Progenitor cell of endocrine pancreas (in vitro differentiated cells): ENCODE measurements at places on chromosomes 13 and 19.
A peak's percentile ranks its signal among the peaks of the same experiment; 100 is the strongest.

DNA sequence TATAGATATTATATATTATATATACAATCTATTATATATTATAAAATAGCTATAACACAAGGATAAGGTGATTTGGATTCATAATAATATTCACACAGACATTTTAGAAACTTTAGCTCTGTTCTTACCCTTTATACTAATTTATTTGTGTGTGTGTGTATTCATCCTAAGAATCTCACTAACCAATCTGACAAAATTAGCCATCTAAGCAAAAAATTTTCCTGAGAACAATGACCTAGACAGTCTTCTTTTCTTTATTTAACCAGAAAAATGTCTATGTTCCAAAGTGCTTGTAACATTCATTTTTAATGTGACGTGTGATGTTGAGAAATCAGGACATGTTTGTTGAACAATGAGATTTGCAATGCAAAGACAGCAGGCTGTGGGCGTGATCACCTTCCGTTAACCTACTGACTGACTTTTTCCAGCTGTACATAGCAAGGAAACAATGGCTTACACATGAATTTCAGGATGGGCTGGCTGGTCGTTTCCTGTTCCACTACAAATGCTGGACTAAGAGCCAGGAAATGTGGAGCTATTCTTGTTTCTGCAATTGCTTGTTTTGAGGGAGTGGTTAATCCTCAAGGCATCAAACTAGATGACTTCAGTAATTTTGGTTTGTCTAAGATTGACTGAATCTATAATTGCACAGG lies 634.6 kb upstream of the ARGLU1 start:
- DNase-seq, result no peak

GRCh38 chr13:91574766-91575165 lies 176.3 kb downstream of the GPC5 start:
- DNase-seq, result no peak

DNA sequence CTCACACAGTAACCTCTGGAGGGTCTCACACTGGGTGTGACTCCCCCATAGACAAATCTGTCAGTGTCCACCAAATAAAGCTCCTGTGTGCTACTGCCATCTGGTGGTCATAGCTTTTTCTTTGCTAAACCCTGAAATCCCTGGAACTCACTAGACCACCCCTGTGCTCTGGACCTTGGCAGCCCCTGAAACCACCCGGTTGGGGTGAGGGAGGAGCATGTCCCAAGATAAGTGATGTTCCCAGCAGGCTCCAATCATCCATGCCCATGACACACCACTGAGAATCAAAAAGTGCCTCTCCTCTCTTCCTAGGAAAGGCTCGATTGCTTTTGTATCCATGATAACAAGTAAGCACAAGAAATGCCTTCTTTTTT lies 6.5 kb upstream of the HSD17B14 start:
- DNase-seq, result peak; percentile 37

DNA sequence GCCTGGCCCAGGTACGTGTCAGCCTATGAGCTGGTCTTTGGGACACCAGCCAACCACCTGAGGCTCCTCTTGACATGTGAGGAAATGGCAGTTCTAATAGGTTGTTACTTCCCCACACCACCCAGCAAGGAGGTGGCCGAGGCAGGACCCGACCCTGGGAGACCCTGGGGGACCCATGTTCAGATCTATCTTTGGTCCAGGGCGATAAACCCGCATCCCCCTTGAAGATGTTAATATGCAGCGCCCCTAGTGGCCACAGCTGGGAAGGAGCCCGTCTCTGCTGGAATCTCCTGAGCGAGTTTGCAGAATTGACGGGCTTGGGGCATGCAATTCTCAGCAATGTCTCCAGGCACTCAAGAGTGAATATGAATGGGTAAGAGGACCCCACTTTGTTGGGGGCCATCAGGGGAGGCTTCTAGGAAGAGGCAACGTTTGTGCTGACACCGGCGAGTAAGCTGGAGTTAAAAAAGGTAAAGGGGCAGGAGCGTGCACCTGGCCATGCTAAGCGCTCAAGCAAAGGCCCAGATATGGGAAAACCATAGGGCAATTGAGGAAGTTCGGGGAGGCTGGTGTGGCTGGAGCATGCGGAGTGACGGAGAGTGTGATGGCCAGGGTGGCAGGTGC lies 1.5 kb upstream of the MYO1F start:
- DNase-seq, result peak; percentile 65

DNA sequence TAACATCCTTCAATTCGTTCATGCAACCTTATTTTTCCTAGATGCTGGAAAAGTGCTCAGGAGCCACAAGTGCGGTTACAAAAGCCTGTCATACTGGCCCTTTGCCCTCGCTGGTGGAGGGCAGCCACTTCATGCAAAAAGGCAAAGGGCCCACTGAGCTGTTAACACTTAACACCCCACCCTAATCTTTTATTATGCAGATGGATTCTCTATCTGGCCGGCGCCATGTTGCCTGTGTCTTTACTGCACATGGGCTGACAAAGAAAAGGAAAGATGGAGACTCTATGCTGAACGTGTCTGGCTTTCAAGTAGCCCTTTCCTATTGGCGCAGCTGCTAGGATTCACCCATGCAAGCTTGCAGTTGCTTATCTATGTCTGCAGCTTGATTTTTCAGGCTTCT lies 10.8 kb downstream of the OR7D2 start:
- no peak for DNase-seq

DNA sequence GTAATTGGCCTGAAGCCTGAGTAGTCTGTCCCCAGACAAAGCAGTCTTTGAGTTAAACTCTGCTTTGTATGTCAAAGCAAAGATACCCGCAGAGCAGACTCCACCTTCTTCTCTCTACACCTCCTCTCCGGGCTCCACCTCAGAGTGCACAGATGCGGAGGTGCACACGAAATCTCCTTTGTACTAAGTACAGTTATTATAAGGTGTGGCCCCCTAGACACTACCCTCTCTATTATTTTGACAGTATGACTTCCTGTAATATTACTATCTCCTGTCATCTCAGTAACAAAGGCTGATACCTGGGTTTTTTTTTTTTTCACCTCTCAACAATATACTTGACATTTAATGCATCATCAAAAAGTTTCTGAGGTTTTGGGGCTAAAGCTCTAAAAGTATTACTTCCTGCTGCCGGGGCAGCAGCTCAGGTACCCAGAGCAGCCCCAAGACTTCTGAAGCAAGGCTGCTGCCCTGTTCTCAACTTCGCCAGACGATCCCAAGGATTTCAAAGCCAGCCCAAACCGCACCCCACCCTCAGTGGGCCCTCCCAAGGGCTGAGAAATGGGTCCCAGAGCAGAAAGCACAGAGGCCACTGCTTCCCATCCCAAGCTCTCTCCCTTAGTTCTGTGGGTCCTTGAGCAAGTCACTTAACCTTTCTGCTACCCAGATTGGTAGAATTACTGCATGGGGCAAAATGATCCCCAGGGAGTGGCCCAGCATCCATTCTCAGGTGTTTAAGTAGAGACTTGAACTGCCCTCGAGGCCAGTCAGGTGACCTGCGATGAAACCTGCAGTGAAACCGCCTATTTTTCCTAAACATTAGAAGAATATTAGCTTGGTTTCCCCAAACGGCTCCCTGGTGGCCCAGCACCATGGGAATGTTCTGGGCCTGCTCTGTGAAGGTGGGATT lies 180.6 kb downstream of the FOXO1 start:
- DNase-seq, result no peak

DNA sequence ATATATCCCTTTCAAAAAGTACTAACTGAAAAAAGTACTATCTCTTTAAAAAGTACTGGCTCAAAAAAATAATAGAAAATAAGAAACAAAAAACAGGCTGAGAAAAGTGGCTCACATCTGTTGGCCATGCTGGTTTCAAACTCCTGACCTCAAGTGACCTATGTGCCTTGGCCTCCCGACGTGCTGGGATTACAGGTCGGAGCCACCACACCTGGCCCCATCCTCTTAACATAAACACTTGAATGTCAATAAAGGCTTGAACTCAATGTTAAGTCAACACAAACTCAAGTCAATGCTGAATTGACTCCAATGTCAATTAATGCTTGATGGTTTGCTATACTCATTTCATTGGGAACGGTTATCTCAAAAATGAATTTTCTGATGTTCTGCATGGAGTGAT lies 30.9 kb downstream of the ZNF611 start:
- no peak for DNase-seq

GRCh38 chr19:58511353-58512208 lies at the start of gene SLC27A5:
TSS of gene SLC27A5 (minus strand) at chr19:58511992. CDS start at chr19:58511955, 37 bp downstream.
- DNase-seq, result no peak

DNA sequence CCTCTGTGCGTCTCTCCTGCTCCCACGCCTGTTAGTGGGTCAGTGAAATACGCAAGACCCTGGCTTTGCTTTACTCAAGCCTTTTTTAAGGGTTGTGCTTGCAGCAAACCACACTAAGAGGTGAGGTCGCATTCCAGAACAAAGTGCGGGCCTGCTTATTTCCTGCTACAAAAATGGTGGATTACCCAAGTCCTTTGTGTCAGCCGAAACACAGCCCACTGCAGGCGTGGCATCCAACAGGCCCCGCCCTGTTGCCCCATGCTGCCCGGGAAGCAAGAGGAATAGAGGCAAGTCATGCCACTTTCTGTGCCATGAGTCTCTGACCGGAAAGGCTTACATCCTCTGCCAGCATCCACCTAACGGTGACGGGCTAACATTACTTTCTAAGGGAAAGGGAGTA lies 7.7 kb upstream of the IRS2 start:
- no peak for DNase-seq

DNA sequence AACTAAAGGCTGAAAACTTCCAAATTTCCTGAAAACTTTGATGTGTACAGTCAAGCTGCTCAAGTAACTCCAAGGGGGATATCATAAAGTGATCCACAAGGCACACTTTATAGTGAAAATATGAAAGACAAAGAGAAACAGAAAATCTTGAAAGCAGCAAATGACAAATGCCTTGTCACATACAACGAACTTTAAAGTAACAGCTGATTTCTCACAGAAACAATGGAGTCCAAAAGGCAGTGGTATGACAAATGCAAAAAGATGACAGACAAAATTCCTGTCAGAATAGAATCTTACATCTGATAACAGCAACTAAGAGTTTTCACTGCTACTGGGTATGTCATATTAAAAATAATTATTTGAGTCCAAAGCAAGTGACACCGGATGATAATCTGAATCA lies 1602.3 kb upstream of the PRR20A start:
- DNase-seq, result no peak

GRCh38 chr19:12838182-12838885 lies at the start of gene MAST1:
TSS of gene MAST1 (plus strand) at chr19:12838515. CDS start at chr19:12838573, 58 bp downstream.
- DNase-seq, result peak; percentile 51

DNA sequence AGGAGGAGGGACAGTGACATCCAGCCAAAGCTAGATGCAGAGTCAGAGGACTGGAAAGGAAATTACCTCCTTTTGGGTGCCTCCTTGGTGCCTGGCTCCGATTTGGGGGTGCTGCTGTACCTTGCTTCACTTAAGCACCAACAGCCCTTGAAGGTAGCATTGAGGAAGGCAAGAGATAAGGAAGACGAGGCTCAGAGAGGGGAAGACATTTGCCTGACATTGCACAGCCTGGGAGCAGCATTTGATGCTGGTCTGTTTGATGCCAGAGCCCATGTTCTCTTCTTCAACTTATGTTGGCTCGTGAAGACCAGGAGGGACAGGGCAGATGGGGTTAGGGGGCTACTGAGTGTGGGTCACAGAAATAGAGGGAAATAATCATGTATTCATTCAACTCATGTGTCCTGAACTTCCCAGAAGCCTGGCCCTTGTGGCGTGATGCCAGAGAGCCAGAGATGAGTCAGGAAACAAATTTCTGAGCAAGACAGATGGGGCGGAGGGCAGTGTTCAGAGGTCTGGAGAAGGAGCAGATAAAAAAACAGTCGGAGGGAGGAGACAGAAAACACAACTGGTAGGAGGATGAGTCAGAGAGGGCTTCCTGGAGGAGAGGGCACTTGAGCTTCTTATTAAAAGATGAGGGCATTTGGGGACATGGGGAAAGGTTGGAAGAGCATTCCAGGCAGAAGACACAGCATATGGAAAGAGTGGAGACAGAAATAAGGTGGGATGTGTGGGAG lies 3.0 kb upstream of the C19orf81 start:
- no peak for DNase-seq

GRCh38 chr13:24076636-24077035 lies 83.9 kb upstream of the SPATA13 start:
- no peak for DNase-seq

- no peak for DNase-seq
Observed at GRCh38 chr13:48531416-48532255, 1.2 kb downstream of the RCBTB2 start.

- DNase-seq, result no peak
Observed at GRCh38 chr19:16397791-16398529, 73.3 kb downstream of the KLF2 start.

DNA sequence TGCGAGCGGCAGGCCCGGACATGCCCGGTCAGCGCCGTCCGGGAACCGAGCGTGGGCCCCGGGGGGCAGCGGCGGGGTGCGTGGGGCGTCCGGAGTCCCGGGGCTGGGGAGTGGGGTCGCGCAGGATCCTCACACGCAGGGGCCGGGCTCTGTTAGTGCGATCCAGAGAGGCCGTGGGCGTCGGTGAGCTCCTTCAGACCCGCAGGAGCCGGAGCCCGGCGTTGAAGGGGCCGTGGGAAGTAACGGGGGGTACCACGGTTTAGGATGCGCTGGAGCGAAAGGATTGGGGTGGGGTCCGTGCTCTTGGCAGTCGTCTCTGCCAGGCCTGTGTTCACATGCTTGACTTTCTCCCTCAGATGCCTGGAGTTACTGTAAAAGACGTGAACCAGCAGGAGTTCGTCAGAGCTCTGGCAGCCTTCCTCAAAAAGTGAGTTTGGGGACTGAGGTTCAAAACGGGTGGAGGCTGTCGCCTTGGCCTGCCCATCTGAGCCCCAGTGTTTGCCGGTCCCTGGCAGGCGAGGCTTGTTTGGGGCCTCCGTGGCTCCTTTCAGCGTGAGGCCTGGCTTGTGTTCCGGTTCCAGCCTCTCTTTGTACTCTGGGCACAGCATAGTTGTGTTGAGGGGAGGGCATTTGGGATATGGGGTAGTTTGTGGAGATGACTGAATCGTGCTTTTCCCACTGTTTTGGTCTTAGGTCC lies 512 bp downstream of the RPS19 start:
- no peak for DNase-seq

GRCh38 chr13:31014456-31014855 lies 82.0 kb downstream of the TEX26 start:
- no peak for DNase-seq

- no peak for DNase-seq
Observed at GRCh38 chr13:34750078-34750931, 191.8 kb upstream of the NBEA start.

DNA sequence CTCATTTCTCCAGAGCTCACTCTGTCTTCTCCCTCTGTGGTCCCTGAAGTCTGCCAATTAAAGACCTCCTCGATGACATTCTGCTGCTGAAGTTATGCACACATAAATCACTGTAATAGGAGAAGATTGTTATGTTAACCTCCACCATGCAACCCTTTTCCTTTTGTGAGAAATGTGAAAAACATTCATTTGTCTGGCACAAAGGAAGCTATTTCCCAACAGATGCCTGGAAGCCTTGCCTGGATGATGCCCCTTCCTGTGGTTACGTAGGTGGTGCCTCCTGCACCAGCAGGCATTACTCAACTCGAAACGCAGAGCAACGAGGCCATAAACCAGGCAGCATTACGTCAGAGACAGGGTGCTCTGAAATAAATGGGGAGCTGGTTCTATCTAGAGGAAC lies 327.4 kb upstream of the ZNF507 start:
- no peak for DNase-seq

- DNase-seq, result no peak
Observed at GRCh38 chr13:21316376-21316775, 139.9 kb downstream of the MRPL57 start.

- DNase-seq, result no peak
Observed at GRCh38 chr13:19183676-19184075, 2.1 kb upstream of the TUBA3C start.
